NCI-H1048 (cell line): ENCODE measurements at places on chromosomes 7 and 10.

- DNase-seq = no peak
Measured at GRCh38 chr10:71193516-71193915, 18.9 kb upstream of the UNC5B start.

DNA sequence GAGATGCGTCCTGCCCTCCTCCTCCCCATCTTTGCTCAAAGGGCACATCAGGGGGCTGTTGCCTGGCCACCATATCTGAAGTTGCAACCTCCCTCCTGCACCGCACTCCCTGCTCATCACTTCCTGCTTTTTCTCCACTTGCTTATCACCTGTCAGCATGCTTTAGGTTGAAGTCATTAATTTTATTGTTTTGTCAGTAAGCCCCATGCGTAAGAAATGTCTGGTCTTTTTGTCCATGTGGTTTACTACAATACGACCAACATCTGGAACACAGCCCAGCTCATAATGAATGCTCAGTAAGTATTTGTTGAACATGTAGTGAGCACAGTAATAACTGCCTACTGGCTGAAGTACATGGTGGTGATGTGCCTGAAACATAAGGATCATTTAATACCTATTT, 71.6 kb upstream of the GJD4 start:
- no peak for DNase-seq

- no peak for DNase-seq
Measured at GRCh38 chr7:111041577-111041976, 49.4 kb upstream of the LRRN3 start.

GRCh38 chr10:113967126-113967525, 76.5 kb upstream of the ADRB1 start:
- DNase-seq = no peak

DNA sequence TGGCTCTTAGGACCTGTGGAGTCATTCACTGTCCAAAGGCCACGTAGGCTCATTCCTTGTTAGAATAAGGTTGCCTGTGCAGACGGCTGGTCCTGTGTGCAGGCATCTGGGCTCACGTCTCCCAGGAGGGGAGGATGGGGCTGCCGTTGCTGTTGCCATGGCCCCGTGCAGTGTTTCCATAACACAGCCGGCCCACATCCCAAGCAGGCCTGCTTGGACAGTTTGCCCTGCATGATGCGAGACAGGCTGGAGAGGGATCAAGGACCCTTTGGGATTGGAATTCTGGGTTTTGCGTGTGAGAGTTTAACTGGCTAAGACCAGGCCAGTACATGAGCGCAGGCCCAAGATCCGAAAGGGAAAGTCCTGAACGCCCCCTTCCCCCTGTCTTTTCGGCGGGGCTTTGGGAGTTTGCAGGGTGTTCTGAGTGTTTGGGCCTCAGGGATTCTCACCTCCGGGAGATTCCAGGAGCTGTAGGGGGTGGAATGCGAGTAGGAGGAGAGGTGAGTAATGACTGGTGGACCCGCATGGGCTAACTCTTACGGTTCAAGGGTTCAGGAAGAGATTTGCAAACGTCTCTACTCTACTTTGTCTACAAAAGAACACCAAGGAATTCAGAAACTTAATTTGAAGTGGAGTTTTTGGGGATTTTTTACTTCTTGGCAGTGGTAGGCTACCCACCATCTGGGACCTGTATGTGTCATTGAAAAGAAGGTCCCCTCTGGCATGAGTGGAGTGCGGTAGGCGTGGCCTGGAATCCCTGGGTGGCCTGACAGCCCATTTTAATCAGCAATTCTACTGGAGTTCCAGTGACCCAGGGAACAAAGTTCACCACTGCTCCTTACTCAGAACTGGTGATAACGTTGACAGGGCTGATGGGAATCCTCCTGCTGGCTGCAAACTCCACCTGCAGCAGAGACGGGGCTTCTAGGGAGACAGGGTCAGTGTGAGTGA, 125.4 kb downstream of the ITIH5 start:
- DNase-seq = no peak
